NCI-H2081 (cell line): ENCODE measurements at places on chromosomes 3 and 15.

GRCh38 chr3:123258811-123259420 lies 57.2 kb downstream of the SEC22A start:
- peak; percentile 82 for DNase-seq

- DNase-seq, result no peak
Observed at GRCh38 chr3:4850211-4850927, 128.9 kb upstream of the BHLHE40 start.

DNA sequence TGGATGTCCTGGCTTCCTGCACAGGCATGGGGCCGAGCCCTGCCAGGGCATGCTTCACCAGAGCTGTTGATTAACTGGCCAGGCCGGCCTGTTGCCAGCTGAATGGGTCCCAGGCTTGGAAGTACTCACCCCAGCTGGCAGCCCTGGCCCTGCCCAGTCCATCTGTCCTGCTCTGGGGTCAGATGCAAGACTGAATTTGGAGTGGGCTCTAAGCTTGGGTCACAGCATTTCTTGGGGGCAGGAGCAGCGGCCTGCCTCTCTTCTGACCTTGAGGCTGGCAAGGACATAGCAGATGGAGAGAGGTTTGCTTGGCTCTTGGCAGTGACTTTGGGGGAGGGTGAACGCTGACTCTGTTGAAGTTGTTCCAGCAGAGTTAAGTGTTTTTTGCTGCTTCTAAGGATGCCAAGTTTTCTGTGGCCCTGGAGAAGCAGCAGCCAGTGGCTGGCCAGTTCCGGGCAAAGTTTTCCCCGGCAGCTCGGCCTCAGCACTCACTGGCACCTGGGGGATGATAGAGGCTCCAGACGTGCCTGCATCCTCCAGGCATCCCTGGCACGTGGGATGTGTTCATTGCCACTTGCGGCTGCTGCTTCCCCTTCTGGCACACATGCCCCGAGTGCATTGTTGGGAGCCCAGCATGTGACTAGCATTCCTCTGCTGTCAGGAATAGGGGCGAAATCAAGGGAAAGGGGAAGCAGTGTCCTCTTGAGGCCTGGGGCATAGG lies 22.9 kb downstream of the PDIA5 start:
- no peak for DNase-seq

- no peak for DNase-seq
Observed at GRCh38 chr3:53680028-53680427, 166.2 kb downstream of the CHDH start.

DNA sequence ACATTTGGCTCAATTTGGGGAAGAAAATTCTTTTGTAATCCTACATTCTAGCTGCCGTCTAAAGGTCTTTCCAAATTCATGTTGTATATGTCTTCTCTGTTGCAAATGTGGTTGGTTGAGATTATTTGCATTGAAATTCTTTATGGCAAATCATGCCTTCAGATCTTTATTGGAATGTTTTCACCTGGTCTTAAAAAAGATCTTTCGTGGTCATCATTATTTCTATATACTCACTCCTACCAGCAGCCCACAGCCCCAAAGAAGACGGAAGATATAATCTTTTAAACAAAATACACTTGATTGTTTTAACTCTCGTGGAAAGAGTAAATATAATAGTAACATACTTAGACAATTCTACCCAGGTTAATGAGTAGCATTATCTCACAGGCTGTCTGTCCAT lies 41.5 kb upstream of the PPARG start:
- no peak for DNase-seq

GRCh38 chr3:99502871-99503270 lies 135.5 kb upstream of the COL8A1 start:
- DNase-seq, result no peak

DNA sequence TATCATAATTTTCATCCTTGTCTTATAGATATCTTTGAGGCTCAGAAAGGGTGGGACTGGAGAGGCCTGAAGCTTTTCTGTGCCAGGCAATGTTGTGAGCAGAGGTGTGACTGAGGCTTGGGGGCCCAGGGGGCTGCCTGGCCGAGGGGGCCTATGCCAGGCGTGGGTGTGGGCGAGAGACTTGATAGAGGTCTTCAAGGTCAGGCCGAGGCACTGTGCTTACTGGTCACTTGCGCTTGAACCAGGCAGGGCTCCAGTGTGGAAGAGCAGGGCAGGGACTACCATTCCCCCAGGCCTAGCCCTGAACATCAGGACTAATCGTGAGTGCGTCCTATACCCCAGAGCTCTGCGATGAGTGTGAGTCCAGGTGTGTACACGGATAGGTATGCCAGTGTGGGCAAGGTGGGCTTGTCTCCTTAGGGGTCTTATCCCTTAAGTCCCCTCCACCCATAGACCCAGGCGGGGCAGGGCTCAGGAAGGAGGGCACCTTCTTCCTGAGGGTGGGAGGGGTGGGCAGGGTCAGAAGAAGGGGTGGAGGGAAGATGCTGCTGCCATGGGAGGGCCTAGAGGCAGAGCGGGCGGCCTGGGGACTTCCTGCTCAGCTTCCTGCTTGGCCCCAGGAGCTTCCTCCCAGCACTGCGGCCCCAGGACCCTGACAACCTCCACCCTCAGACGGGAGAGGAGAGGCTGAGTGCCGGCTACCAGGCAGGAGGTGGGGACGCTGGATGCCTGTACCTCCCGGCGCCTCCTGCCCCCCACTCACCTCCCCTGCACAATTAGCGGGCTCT lies 84.7 kb downstream of the LINGO1 start:
- DNase-seq, result no peak

DNA sequence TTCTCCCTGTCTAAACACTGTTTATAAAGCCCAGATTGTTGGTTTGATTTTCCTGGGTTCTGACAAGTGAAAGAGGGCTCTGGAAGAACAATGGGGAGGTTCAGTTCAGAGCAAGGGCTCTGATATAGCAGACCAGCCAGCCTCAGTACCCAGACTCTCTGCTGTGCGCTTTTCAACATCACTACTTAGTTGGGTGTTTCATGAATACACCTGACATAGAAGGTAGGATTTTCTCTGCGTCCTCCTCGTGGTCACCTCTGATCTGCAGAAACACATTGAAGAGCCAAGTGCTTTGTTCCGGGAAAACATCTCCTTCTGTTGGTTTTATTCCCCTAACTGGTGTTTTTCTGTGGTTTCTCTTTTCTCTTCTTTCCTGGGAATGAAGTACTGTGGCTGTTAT lies 99.5 kb downstream of the EPHB1 start:
- DNase-seq, result no peak

GRCh38 chr15:61146091-61146930 lies 82.8 kb downstream of the RORA start:
- peak; percentile 74 for DNase-seq

GRCh38 chr3:187403768-187404288 lies 35.6 kb downstream of the RTP4 start:
- DNase-seq, result no peak

DNA sequence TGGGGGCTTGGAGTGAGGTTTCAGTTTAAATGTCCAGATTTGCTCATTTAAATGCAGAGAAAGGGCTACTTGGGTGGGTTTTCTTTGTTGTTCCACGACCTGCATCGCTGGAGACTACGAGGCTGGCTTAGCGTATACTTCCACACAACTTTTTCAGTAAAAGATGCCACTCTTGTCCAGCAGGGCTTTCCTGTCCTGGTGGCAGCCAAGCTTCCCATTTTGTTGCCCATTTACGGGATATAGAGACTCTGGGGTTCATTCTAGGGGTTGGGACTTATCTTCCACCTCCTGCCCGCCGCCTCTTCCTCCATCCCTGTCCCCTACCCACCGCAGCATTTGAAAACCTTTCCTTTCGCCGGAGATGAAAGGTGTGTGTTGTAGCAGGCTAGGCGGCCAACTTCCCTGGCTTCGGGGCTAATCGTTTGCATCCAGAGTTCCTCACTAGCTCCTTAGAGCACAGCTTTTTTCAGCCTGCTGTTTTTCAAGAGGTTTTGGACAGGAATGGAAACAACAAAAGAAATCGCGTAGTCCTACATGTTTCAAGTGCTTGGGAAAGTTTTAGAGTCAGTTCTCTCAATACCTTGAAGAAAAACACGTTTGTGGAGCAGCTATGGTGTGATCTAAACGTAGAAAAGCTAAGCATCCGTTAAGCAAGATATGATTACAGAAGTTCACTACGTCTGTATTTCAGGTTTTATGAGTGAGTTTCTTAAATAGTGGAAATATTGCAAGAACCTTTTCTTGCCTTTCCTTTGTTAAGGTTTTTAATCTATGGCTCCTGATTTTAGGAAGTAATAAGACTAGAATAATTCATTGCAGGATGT lies 843 bp downstream of the CHRNA5 start:
- peak; percentile 60 for DNase-seq

DNA sequence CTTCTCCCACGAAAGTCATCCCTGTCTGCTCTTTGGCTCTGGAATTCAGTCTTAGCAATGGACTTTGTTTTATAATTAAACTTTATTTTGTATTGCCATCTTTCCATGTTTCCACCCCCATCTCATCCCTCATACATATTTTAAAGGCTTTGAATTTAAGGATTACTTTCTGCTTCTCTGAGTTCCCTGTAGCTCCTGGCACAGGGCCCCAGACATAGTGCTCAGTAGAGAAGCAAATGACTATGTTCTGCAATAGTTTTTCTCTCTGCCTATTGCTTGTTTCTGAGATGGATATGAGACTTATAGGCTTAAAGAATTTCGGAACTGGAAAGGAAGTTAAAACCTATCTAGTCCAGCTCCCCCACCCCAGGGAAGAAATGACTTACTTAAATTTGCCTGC lies 197.0 kb downstream of the LPP start:
- DNase-seq, result no peak

DNA sequence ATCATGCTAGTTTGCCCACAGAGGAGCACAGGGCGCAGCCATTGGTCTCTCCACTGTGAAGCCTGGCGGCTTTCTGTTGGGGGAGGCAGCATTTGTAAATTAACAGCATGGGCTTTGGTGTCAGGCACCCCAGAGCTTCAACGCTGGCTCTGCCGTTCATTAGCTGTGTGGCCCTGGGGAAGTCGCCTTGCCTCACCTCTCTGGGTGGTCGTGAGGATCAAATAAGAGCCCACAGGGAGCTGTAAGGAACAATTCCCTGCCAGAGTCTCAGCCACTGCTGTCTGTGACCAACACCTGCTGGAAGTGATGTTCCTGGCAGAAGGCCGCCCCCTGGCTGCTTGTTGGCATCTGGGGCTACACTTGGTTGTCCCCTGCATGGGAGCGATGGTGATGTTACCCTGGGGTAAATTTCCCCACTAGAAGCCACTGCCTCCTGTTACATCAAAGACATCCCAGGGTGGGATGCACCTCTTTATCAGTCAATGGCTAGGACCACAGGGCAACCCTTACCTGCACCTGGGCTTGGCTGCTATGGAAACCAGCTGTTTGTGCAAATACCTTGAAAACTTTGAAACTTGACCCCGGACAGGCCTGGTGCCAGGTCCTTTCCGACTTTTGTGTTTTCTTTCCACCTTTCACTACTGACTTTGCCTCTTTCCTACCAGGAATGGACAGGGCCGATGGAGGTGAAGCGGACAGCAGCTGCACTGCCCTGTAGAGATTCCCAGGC lies 36.9 kb downstream of the DNASE1L3 start:
- peak; percentile 66 for DNase-seq

- no peak for DNase-seq
Observed at GRCh38 chr3:33331414-33331813, 54.2 kb downstream of the FBXL2 start.

DNA sequence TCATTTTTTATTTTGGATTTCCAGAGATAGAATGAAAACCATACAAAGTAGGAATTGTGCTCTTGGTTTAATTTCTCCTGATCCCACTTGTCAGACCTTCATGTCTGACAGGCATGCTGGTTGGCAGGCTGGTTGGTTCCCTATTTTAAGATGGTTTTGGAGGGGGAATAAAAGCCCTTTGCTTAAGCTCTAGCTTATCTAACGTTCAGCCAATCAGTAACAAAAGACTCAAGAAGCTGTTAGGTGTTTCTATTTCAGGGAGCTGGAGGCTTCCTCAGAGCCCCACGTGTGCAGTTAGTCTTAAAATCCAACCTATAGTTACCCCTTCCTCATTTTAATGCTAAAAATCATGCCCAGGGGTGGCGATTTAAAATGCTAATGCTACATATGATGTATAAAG lies 40.5 kb upstream of the XIRP1 start:
- DNase-seq, result no peak

DNA sequence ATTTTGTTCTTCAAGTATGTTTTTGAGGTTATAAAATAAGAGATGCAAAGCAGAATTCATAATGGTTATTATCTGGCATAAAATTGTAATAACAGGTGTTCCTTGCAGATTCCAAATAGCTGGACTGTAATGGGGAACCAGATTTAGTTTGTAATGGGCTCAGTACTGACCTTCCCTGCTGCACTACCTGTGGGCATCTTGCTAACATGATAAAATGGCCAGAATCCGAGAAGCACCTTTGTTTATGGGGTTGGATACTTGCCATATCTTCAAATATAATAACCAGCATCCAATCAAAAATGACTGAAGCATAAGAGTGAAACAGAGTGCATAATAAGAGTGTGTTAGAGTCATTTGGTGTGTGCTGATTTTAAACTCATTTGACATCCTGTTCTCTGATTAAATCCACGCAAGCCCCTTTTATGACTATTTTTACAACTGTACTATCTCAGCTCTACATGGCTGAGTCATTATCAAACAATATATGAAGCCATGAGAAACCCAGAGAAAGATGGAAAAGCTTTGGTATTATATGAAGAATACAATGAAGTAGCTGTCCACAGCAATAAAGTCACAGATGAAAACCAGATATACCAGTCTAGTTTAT lies 292.4 kb downstream of the CNTN4 start:
- no peak for DNase-seq

GRCh38 chr3:38500688-38501417 lies 4.7 kb downstream of the EXOG start:
- no peak for DNase-seq

DNA sequence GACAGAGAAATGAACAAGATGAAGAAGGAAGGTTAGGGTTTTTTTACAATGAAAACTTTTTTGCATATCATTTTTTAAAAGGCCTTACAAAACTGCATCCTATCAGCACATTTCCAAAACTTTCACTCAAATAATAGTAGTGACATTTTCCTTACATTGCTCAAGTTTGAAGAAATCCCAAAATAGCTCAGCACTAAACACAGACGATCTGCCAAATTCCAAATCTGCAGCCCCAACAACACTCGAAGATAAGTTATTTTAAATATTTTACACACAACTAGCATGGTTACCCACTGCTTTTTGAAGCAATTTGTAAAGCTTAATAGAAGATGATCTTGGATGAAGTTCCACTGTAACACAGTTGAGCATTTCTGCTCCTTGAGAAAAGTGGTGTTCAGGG lies 535.6 kb upstream of the ALCAM start:
- no peak for DNase-seq
